ENCODE measurements at places on chromosomes 3 and 15.

- no peak for DNase-seq
These were observed 147.3 kb upstream of the CDIN1 start for GRCh38 chr15:36432161-36432560.

- DNase-seq, result no peak
These were observed 203.2 kb upstream of the ICE2 start for GRCh38 chr15:60682115-60682514.

DNA sequence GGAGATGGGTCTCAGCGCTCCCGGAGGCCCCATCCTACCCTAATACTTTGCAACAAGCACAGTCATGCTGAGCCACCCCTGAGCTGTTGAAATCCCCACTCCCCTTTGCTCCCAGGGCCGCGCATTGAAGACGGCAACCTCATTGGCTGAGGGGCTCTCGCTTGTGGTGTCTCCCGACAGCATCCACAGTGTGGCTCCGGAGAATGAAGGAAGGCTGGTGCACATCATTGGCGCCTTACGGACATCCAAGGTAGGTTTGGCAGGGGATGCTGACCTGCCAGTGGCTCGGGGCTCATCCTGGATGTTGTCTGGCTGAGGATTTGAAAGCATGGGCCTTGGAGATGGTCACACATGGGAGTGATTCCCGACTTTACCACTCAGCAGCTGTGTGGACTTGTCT lies 5.9 kb downstream of the TMEM43 start:
- DNase-seq, result no peak

DNA sequence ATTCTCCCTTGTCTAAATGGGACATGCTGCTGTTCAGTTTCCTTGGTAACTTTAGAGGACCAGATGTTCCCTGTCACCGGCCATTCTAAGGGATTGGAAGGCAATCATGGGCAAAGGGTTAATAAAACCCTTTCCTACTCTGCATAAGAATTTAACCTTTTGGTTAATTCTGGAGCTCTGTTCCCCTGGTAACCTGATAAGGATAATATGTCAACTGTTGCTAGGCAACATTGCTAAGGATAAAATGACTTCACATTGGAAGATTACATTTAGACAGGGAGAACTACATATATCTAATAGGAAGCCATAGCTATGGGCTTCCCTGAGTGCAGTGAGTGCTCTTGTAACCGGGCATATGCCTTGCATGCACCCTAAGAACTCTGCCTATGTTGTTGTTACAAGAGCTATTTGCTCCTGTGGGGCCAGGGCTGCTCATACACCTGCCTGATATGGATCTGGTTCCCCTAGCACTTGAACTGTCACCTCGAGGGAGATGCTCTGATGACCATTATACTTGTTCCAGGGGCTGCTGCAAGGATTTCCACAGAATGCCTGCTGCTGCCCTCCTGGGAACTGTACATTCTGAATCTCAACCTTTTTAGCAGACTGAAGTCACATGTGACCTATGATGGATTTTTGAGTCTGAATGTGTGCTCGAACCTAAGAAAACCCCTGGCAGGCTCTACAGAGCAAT lies 326.3 kb upstream of the PDZRN3 start:
- DNase-seq, result no peak

GRCh38 chr3:70631716-70632307 lies 319.4 kb upstream of the MDFIC2 start:
- DNase-seq, result no peak

DNA sequence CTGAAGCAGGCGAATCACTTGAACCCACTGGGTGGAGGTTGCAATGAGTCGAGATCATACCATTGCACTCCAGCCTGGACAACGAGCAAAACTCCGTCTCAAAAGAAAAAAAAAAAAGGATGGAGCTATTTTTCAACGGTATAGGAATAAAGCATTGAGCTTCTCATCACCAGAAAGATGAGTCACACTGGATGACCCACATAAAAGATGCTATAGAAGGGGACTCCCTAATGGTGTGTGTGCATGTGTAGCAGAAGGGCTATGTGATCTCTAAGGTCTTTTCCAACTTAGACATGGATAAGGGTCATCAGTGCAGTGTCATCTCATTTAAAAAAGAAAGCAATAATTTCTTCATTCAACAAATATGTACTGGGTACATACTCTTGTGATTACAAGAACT lies 476.0 kb downstream of the MFSD1 start:
- DNase-seq, result no peak

GRCh38 chr3:146881356-146881755 lies 276.2 kb upstream of the PLSCR5 start:
- DNase-seq, result no peak

DNA sequence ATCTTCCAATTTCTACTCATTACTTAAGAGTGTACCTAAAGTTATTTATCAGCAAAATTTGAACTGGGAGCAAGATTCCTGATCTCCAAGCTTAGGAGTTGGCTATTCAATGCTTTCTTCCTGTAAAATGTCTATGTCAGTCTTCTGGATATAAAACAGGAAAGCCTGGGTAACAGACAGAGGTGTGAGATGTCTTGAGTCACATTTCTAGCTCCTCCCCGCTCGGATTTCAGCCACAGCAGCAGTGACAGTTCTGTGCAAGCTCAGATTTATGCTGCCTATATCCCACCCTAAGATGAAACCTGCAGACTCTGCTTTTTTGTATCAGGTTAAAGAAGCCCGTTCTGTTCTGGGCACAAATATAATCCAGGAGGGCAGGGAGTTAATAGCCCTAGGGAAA lies 2.1 kb upstream of the ARMC8 start:
- no peak for DNase-seq
